Bronchial epithelial cell (primary cell): ENCODE measurements at places on chromosomes 16 and 17. TPM values are rescaled to one million over a fixed set of nuclear protein-coding genes. Genes with fewer than 3 reads are reported as not detected.

GRCh38 chr16:27463741-27464591 lies 62.0 kb downstream of the IL21R start:
- DNase-seq: no peak

DNA sequence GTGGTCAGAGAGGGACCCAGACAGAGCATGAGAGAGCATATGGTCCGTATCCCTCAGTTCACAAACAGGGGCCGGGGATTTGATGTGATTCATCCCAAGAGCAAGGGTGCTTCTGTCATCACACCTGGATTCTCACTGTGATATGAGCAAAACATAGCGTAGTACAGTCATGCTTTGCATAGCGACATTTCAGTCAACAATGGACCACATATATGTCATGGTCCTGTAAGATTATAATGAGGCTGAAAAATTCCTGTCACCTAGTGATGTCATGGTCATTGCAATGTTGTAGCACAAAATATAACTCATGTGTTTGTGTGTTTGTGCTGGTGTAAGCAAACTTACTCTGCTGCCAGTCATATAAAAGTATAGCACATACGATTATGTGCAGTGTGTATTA lies 207.4 kb upstream of the CDH13 start:
- DNase-seq: no peak

Gene SLFN14
- total RNA-seq: not detected in 2 replicates

- DNase-seq: peak; percentile 96
Observed at GRCh38 chr16:16144416-16144815, 78.9 kb downstream of the ABCC6 start.

Gene HCRT
- not detected in 2 replicates for total RNA-seq

Gene AXIN2
- under 0.01 TPM in 1 of 2 replicates, not detected in the other for total RNA-seq

Gene NME3
- total RNA-seq: 48.5 and 56.9 TPM in 2 replicates

Gene PYDC1
- total RNA-seq: not detected in 2 replicates

- DNase-seq: no peak
Observed at GRCh38 chr17:61179380-61179806, 220.2 kb upstream of the TBX2 start.

GRCh38 chr17:42027961-42028790 lies 8.3 kb downstream of the NKIRAS2 start:
- no peak for DNase-seq

GRCh38 chr17:48006936-48007709 lies 30.5 kb downstream of the COPZ2 start:
- no peak for DNase-seq

Gene BIRC5
- total RNA-seq: 0.53 and 3.1 TPM in 2 replicates

DNA sequence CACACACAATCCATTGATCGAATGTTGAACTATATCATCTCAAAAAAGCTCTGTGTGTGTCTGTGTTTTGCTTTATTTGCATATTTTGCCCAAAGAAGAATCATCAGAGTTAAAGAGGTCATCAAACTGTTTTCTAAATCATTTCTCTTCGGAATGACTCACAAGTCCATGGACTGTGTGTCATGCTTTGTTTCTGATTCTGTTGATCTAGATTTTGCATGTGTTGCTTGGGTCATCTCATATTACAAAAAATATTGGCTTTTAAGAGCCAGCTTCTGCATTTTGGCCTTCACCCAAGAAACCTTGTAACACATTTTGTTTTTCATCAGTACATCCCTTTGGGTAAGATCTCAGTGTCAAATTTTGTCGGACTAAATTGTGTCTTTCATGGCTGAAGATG lies 471.2 kb upstream of the HSBP1 start:
- peak; percentile 77 for DNase-seq

- DNase-seq: no peak
Observed at GRCh38 chr17:61144617-61145564, 254.8 kb upstream of the TBX2 start.

Gene SYT17
- 1.1 and 1.3 TPM in 2 replicates for total RNA-seq
